HEK293T (cell line): ENCODE measurements at places on chromosomes 5 and 9.

GRCh38 chr9:121192959-121193640 lies 8.6 kb downstream of the RAB14 start:
- DNase-seq = no peak

DNA sequence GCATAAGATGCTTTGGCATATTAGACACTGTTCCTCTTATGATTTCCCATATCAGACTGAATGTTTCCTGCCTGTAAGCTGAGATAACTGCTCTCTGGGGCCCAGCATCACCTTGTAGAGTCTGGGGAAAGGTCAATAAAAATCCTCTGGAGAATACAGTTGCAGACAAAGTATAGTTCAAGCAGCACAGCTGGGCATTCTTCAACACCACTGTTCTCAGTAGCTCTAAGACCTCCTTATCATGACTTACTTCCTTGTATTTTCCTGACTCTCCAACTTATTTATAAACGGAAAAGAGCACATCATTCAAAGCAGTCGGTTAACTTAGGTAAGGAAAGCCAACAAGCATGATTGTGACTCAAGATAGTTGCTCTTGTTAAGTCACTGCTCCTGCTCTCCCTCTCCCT lies 208.7 kb upstream of the RASEF start:
- no peak for DNase-seq

- DNase-seq = no peak
Measured at GRCh38 chr9:131951905-131952304, 127.8 kb downstream of the MED27 start.

GRCh38 chr5:115559524-115559923 lies 14.9 kb upstream of the FEM1C start:
- DNase-seq = no peak

- DNase-seq = no peak
Measured at GRCh38 chr5:21007781-21008180, 1019.8 kb upstream of the CDH18 start.

GRCh38 chr5:31983851-31984250 lies 190.3 kb downstream of the GOLPH3 start:
- no peak for DNase-seq

DNA sequence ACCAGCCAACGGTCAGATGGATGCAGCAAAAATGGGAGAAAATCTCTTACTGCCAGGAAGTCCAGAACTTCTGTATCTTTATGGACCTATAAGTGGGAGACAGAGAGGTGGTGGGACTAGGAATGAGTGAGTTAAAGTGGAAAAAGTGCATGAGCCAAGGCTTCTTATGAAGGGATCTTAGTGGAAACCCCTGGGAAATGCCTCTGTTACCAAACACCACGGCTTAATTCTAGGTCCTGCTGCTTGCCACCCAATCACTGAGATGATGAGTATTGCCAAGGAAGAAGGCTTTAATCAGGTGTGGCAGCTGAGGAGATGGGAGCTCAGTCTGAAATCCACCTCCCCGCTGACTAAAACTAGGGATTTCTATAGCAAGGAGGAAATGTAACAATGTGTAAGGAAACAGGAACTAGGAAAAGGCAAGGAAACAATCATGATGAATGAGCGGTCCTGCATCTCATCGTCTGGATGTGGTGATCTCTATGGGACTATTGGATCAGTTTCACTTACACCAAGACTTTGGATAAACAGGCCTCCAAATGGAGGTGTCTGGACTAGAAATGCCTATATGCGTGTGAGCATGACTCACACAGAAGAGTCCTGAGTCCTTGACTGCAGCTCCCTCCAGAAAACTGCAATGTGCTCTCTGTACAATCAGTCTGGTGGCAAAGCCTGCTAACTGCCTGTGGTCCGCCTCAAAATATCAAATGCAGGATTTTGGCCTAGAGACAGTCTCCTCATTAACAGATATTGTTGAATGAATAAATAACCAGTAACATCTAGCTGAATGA lies 98.2 kb upstream of the PRR16 start:
- no peak for DNase-seq

DNA sequence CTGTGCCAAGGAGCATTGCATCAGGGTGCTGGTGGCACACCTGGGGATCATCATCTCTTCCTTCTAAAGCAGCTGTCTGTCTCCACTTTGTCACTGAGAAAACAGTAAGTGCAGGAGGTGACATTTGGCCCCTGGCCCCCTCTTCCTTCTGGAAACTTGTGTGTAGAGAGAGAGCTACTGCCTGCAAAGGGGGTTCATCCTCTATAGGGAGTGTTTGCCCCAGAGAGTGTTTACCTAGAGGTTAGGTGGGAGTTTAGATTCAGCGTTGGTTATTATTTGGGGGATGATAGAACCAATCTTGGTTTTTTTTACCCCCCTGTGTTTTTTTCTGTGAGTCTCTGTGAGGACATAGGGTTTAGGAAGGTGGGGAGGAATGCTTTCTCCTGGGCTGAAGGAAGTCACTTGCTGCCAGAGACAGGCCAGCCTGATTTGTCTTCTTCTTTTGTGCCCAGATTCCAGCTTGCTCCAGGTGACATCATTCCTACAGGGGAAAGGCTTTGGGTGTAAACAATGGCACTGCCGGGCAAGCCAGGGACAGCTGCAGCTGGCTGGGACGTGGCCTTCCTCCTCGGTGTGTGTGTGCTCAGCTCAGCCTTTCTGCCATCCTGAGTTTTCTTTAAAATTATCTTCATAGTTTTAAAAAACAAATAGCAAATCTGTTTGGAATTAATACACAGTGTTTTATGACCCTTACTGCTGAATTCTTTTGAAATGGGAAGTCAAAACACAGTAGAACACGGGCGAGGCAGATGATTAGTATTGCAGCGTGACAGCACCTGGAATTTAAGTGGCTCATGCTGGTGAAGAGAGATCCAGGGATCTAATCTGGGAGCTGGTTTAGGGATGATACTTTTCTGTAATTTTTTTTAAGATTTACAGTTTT lies 24.5 kb downstream of the PRRC2B start:
- DNase-seq = no peak
